ENCODE measurements at places on chromosomes 11 and 22.
A peak's percentile ranks its signal among the peaks of the same experiment; 100 is the strongest.

- no peak for DNase-seq
Measured at GRCh38 chr11:66600631-66601233, 7.7 kb downstream of the CCS start.

- DNase-seq: no peak
Measured at GRCh38 chr11:133506023-133506422, 26.3 kb downstream of the OPCML start.

DNA sequence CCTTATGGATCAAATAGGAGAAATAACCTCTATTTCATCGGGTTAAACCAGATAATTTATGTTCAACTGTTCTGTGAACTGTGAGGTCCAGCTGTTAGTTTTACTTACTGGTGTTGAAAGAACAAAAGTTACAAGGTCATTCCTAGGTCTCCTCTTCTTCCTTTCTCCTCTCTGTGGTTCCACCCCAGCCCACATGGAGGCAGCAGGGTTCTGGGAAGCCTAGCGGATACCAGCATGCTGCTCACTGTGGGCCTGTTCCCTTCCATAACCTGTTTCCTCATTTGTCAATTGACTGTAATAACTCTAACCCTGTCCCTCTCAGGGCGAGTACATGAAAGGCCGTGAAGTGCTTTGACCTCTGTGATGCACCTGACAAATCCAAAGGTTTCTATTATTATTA, 27.8 kb downstream of the RELT start:
- peak; percentile 4 for DNase-seq

- DNase-seq: no peak
Measured at GRCh38 chr22:45478108-45478771, 24.4 kb upstream of the FBLN1 start.

DNA sequence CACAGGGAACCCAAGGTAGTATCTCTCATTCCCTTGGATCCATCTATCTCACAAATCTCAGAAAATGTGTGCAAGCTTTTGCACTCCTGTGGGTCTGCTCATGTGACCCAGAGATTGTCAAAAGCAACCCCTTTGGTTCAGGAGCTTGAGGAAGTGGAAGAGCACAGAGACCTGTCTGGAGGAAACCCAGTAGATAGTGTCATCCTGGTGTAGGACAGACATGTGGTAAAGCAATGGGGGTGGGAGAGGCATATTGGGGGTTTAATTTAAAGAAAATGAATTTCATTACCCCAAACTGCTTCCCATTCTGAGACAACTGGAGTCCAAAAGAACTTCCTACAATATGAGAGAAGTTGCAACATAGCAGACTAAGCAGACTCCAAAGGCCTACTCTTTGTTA, 5.8 kb upstream of the MS4A14 start:
- DNase-seq: no peak

DNA sequence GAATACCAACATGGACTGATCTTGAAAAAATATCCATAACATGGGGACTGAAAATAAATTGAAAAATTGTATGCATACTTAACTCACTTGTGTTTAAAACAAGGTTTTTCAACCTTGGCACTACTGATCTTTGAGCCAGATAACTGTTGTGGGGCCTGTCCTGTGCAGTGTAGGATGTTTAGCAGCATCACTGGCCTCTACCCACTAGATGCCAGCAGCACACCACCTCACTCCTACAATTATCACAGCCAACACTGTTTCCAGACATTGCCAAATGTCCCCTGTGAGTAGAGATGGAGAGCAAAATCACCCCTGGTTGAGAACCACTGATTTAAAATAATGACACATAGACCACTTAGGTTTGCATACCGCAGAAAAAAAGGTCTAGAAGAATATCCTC, 45.0 kb upstream of the SLC1A2 start:
- DNase-seq: no peak

- no peak for DNase-seq
Measured at GRCh38 chr11:61777234-61778090, 14.9 kb downstream of the TMEM258 start.

- DNase-seq: peak; percentile 10
Measured at GRCh38 chr22:36702842-36703215, 723 bp downstream of the CACNG2 start.

GRCh38 chr11:126990716-126991480, 9.7 kb downstream of the KIRREL3 start:
- DNase-seq: no peak

DNA sequence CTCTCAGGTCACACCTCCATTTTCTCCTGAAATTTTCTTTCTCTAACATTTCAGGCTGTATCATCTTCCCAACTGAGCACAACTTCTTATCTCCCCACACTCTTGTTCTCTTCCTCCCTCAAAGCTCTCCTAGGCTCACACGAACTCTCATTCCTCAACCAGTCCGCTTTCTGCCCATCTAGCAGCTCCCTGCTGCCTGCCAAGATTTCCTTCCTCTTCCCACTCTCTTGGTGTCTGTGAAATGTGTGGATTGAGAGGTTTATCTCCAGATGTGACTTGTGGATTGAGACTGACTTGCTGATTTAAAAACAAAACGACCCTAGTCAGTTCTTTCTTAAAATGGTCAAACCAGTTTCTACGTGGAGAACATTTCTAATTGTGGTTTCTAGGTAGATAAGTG, 106.3 kb downstream of the MTNR1B start:
- DNase-seq: no peak

DNA sequence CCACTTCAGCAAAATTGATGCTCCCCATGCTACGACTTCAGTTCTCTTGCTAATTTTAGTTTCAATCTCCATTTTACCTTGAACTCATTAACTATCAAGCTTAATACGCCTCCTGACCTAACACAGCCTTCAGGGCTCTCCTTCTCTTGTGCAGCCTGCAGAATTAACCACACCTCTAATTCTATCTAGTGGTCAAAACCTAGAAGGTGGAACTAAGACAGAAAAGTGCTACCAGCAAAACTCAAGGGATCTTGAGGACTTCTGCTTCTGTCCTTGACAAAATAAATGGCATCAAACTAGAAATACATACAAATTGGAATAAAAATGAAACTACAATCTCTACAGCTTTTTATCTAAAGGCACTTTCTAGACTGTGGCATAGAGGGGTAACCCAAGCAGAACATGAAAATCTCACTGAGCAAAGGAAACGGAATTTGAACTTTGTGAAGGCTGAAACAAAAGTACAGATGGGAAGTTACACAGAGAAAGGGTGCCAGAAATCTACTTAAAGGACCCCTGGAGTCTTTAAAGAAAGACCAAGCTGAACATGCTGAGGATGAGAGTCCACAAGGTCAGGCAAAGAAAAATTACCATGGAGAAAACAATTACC, 10.7 kb downstream of the CWF19L2 start:
- DNase-seq: no peak

DNA sequence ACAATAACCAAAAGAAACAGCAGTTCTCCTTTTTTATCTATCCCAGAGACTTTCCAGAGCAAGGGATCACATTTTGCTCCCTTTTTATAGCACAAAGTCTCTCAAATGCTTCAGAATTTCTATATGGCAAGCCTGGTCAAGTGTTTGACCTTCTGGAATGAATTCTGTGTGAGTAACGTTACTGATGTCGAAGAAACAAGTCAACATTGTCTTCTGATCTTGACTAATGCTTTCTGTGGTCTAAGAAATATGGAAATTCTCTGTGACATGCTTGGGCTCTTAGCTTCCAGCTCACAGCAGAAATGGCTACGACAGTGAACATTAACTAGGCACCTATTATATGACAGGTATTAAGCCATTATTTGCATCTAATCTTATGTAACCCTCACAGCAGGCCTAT, 411.7 kb downstream of the CADM1 start:
- no peak for DNase-seq

- DNase-seq: no peak
Measured at GRCh38 chr22:17892376-17892775, 118.1 kb upstream of the BID start.

DNA sequence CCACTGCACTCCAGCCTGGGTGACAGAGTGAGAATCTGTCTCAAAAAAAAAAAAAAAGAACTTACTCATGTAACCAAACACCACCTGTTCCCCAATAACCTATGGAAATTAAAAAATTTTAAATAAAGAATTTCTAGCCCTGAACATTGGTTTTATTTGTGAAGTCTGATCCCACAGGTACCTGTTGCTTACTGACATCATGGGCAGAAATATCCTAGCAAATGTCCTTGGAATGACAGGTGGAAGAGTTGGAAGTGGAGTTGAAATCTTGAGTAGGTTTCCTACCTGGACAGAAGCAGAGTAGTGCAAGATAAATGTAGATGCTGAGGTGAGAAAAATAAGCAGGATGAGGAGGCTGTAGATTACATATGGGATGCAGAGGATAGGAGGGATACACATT, 17.2 kb downstream of the CD3D start:
- no peak for DNase-seq

Measured in NCI-H345 (cell line).